CD4-positive, alpha-beta T cell treated with Interleukin-1 beta for 1 hour (primary cell): ENCODE measurements at places on chromosomes 5 and 9.

- DNase-seq = no peak
These were observed 3.1 kb upstream of the RABL6 start for GRCh38 chr9:136804509-136805206.

DNA sequence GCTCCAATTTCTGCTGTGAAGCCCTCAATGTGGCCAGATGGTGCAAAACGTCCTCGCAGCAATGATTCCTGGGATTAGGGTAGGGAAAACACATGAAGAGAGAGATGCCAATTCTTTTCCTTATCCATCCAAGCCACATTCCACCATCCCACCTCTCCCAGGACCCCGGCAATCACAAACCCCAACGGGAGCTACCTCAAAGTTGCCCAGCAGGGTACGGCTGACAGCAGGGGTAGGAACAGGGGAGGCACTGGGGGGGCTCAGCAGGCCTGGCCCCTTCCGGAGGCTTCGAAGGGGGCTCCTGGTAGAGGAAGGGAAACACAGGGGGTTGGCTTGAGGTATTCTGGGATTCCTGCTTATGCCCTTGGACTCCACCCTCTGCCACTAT lies 3.4 kb upstream of the STOML2 start:
- no peak for DNase-seq

DNA sequence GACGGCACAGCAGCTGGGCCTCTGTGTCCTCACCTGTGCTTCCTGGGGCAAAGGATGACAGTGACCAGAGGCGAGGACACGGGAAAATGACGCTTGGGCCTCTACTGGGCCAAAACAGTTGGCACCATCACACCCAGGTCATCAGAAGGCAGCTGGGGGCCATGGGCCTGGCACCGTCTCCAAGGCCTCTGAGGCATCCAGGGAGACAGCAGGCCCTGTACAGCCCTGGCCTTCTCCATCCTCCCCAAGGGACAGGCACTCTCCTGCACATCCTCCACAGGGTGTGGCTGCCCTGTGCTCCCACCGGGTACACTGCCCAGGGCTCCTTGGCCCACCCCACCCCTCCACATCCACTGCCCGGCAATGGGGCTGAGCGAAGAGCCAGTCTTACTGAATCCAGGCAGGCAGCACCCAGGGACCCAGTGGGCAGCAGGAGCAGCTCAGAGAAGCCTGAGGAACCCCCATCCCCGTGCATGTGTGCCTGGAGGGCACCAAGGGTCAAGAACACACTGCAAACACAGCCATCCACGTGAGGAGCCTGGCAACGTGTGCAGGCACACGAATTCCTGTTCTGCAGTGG lies 4.0 kb downstream of the LPCAT1 start:
- DNase-seq = no peak

- DNase-seq = no peak
These were observed 57.4 kb downstream of the FEM1C start for GRCh38 chr5:115487168-115487567.

DNA sequence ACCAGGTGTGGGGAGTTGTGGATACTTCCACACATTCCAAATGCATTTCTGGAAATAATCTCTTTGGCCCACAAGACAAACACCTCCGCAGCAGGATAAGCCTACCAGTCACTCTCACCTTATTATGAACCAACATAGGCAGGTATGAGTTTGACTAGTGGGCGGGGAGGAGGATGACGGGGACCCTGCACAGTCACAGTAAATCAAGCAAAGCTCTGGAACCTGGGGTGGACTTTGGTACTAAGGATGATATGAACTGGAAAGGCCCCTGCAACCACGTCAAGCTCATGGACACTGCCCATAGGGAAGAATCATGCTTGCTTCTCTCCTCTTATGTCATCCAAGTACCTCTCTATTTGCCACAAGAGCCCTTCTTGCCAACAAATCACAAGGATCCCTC lies 259.4 kb downstream of the HSPA4 start:
- no peak for DNase-seq

- no peak for DNase-seq
These were observed 17.1 kb upstream of the NRARP start for GRCh38 chr9:137319011-137319738.

- peak; percentile 71 for DNase-seq
These were observed 14.4 kb downstream of the PRKACG start for GRCh38 chr9:68999393-69000105.

- no peak for DNase-seq
These were observed 85.5 kb upstream of the MARCHF11 start for GRCh38 chr5:16265141-16265540.

DNA sequence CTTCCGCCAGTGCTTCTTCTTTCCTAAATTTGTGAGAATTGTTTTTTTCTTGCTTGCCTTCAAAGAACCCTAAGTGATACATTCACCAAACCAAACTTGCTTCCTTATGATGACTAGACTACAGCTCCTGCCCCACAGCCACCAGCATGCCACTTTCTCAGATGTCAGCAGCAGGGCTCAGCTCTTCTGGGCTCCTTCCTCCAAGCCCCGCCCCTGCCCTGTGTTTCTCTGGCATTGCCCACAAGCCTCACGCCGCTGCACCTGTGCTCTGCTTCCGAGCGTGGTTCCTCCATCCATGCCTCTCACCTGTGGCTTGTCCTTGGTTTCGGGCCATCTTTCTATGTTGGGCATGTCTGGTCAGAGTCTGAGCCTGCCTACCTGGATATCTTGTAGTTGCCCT lies 10.6 kb downstream of the UNC5A start:
- DNase-seq = no peak

DNA sequence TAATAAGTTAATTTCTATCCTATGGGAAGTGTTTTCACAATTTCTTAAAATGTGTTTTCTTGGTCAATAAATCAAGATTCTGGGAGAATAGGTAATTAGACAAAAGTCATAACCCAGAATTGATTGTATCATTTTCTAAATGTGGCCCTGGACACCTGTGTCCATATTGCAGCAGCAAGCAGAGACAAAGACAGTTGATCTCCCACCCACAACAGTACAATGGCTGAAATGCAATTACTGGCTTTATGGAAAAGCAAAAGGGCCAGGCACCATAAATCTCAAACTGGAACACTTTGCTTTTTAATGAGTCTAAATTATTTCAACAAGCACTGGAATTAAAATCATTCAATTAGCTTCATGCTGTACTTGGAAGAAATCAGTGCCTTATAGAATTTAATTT lies 157.2 kb downstream of the ESM1 start:
- no peak for DNase-seq

DNA sequence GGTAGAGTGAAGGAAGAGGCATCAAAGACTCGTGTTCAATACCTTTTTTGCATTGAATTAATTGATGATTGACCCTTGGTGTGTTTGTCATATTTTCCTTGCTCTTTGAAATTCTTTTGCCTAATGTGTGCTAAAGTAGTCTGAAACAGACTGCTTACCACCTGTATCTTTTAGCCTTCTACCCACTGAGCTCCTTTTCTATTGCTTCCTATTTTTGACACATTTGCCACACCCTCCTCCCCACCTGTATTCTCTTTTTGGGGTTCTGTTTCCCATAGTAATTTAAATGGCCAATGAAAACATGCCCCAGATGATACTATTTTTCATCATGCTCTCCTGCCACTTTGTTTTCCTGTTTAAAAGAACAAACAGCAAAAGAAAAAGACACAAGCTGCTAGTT lies 78.5 kb downstream of the ZCCHC7 start:
- no peak for DNase-seq

DNA sequence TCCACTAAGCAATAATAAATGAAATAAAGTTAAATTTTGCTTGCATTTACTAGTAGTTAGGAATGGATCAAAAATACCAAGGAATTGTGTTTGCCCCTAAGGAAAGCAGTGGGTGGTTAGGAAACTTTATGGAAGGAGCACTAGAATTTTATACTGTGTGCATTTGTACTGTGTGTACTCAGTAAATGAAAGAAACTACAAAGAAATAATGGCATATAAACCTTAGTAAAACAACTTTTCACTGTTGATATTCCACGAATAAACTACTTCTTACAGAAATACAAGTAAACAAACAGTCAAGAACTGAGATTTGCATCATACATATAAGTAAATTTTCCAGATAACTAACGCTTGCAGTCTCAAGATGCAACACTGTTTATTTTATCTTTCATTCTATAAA lies 103.7 kb upstream of the PARP8 start:
- DNase-seq = no peak

DNA sequence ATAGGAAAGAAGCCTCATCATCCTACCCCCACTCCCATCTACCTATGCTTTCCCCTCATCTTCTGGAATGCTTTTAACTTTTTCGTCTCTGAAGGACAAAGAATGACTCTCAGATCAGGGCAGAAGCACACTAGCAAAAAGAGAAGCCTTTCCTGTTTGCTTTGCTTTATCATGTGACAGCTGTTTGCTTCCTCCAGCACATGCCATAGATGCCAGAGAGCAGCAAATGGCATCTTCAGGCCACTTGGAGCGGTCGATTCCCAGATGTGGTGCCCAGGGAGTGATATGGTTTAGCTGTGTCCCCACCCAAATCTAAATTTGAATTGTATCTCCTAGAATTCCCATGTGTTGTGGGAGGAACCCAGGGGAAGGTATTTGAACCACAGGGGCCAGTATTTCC lies 294.8 kb downstream of the GADD45G start:
- no peak for DNase-seq

GRCh38 chr5:94693043-94693822 lies 74.8 kb downstream of the SLF1 start:
- no peak for DNase-seq

DNA sequence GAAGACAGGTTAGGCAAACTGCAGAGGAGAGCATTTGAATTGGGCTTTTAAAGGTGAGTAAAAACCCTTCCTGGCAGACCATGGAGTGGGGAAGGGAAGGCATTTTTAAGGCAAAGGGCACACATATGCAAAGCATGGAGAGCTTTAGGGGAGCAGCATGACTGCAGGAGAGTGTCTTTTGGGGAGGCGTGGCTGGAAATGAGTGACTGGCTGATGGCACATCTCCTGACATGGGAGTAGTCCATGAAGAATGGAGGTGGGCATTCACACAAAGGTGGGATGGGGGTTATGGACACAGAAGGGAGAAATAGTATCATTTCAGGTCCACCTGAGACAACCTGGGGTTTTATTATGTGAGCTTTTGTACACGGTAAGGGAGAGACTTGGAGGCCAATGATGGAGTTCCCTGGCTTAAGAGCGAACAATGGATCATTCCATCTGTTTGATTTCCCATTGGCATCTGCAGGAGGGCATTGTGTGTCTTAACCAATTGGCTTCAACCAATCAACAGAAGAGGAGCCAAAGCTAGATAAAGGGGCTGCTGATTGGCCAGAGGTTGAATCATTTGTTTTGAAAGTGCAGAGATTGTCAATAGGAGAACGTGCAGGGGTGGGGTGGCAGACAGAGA lies 2.1 kb downstream of the NSG2 start:
- no peak for DNase-seq

- DNase-seq = no peak
These were observed 113.1 kb downstream of the KIAA1958 start for GRCh38 chr9:112599732-112600131.

DNA sequence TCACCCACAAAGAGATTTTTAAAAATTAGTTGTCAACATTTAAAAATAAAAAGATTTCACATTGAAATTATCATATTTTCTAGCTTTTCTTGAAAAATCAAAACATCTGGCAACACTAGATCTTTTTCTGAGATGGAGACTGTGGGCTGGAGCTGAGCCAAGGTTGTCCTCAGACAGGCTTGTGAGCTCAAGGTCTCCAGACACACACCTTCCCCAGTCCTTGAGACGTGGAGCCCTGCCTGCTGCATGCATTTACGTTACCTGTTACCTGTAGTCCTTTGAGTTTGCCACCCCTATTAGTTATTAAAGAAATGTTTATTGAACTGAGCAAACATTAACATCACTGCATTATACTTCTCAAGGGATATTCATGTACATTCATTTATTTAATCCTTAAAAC lies 87.5 kb upstream of the TLE1 start:
- no peak for DNase-seq

DNA sequence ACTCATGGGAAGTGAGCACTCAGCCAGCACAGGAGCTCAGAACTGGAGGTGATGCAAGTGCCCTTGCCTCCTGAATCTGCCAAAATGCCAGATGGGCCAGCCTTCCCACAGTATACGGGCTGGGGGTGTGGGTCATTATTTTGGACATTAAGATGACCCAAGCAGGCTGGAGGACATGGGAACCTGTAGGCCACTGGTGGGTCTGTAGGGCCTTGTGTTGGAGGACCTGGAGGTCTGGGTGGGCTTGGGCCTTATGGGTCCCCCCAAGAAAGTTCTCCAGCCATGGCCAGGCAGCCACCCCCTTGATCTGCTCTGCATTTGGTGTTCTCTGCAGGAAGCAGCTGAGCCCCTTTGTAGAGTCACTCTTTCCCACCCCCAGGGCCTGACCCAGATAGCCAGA lies 71.0 kb upstream of the ANGPTL2 start:
- DNase-seq = no peak

- DNase-seq = no peak
These were observed 23.6 kb upstream of the CYSTM1 start for GRCh38 chr5:140151144-140152021.

GRCh38 chr5:138574744-138575193 lies 432 bp downstream of the HSPA9 start:
- no peak for DNase-seq

GRCh38 chr9:121824651-121825030 lies 173.2 kb downstream of the DAB2IP start:
- no peak for DNase-seq

- DNase-seq = no peak
These were observed 92.7 kb upstream of the TNC start for GRCh38 chr9:115210699-115211098.

DNA sequence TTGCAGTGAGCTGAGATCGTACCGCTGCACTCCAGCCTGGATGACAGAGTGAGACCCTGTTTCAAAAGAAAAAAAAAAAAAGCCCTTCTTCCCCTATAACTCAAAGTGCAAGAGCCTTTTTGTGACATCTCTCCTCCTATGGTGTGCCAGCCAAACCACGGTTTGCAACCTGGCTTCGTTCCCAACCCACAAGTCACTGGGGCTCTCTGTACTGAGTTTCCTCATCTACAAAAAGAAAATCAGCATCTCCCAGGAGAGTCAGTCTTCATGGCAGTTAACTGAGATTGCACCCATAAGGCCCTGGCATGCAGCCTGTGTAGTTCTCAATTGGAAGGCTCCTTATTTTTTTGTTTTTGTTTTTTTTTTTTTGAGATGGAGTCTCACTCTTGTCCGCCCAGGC lies 14.8 kb downstream of the ODF2 start:
- DNase-seq = no peak

GRCh38 chr5:180590543-180591310 lies 572 bp downstream of the SCGB3A1 start:
- no peak for DNase-seq

DNA sequence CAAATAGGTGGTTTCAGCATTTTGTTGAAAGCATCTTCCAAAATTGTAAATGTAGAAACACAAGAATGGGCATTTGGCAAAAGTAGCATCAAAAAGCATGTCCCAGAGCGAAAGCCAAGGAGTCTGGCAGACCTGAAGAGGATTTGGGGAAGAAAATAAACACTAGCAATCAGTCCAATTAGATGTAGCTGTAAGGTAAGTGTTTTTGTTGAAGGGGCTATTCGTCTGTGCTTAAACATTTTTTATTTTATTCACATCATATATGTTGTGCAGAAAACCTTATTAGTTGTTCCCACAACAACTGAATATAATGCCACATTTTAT lies 954.1 kb upstream of the COX7C start:
- no peak for DNase-seq
